ENCODE measurements at places on chromosomes 1 and 21. TPM values are rescaled to one million over a fixed set of nuclear protein-coding genes. Genes with fewer than 3 reads are reported as not detected.

FLG2 gene
- not detected for total RNA-seq

FBXO2 gene
- 1.6 TPM for total RNA-seq

ANKRD35 gene
- 0.42 TPM for total RNA-seq

VWA5B1 gene
- total RNA-seq = not detected

FCRL2 gene
- total RNA-seq = not detected

CD34 gene
- 0.05 TPM for total RNA-seq

GPR153 gene
- 7.1 TPM for total RNA-seq

TMPRSS3 gene
- not detected for total RNA-seq

TEKT2 gene
- not detected for total RNA-seq

RGS8 gene
- total RNA-seq = not detected

CADM3 gene
- 0.30 TPM for total RNA-seq

CHRM3 gene
- total RNA-seq = 2.8 TPM

LCE2C gene
- total RNA-seq = not detected

HRNR gene
- total RNA-seq = not detected

TTLL10 gene
- not detected for total RNA-seq

ZMYM4 gene
- 33.0 TPM for total RNA-seq

MANEAL gene
- 0.30 TPM for total RNA-seq

GGPS1 gene
- total RNA-seq = 16.9 TPM

HLX gene
- 5.6 TPM for total RNA-seq

ZNF695 gene
- total RNA-seq = 0.59 TPM

SPRR2F gene
- total RNA-seq = not detected

FCAMR gene
- not detected for total RNA-seq

TTC22 gene
- not detected for total RNA-seq

S100A7A gene
- total RNA-seq = not detected

KLHDC9 gene
- 1.5 TPM for total RNA-seq

QSOX1 gene
- 595 TPM for total RNA-seq

NFASC gene
- total RNA-seq = 10.1 TPM

CA6 gene
- total RNA-seq = not detected

TACSTD2 gene
- total RNA-seq = 0.18 TPM

Measured in smooth muscle cell of the umbilical artery (primary cell).